Activated naive CD4-positive, alpha-beta T cell treated with Interleukin-2 at 50 U/mL for 16 hours (primary cell): ENCODE measurements at places on chromosomes 3 and 15.

DNA sequence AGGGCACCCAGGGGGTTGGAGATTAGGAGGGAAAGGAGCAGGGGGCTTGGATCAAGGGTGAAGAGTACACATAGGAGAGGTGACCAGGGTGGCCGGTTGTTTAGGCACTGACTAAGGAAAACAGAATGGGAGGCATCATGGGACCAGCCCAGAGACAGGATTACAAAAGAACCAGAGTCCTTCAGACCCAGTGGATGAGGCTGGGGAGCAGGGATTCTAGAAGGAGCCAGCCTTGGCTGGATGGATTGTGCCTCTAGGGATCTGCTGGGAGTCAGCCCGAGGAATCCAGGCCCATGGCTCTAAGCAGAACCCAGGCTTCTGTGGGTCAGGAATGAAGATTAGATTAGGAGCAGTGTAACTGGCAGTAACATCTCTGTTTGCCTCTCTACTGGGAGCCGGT lies 98.6 kb downstream of the ARNT2 start:
- DNase-seq = no peak

GRCh38 chr15:90581771-90582352 lies 52.1 kb downstream of the CRTC3 start:
- no peak for DNase-seq

GRCh38 chr3:40104441-40104840 lies 205.1 kb upstream of the EIF1B start:
- DNase-seq = no peak

- no peak for DNase-seq
Measured at GRCh38 chr15:60519218-60519617, 40.3 kb upstream of the ICE2 start.

DNA sequence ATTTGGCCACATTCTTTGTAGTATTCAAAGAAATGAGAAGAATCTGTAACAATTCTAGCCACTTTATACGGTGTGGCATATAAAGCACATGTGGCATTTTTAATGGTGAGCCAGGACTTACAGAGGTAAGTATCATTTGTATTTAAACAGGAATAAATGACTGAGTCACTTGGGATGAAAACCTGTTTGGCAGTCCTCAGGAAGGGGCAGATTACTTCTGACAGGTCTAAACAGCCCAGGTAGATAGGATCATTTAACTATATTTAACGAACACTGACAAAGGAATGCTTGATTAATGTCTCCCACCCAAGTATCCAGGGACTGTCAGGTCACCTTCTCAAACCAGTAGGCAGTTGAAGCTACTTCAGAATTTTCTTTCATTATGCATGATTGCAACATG lies 241.5 kb upstream of the SATB1 start:
- no peak for DNase-seq

- no peak for DNase-seq
Measured at GRCh38 chr15:85534031-85534430, 153.6 kb downstream of the AKAP13 start.

GRCh38 chr3:82030916-82031315 lies 269.5 kb upstream of the GBE1 start:
- no peak for DNase-seq

DNA sequence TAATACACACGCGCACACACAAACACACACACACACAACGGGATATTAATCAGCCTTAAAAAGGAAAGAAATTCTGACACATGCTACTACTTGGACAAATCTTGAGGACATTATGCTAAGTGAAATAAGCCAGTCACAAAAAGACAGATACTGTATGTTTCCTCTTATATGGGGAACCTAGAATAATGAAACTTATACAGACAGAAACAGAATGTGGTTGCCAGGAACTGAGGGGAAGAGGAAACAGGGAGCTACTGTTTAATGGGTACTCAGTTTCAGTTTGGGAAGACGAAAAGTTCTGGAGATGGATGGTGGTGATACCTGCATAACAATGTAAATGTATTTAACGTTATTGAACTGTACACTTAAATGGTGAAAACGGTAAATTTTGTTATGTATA lies 20.2 kb downstream of the ICE2 start:
- DNase-seq = no peak

- no peak for DNase-seq
Measured at GRCh38 chr3:12999147-13000140, 73.8 kb downstream of the IQSEC1 start.

DNA sequence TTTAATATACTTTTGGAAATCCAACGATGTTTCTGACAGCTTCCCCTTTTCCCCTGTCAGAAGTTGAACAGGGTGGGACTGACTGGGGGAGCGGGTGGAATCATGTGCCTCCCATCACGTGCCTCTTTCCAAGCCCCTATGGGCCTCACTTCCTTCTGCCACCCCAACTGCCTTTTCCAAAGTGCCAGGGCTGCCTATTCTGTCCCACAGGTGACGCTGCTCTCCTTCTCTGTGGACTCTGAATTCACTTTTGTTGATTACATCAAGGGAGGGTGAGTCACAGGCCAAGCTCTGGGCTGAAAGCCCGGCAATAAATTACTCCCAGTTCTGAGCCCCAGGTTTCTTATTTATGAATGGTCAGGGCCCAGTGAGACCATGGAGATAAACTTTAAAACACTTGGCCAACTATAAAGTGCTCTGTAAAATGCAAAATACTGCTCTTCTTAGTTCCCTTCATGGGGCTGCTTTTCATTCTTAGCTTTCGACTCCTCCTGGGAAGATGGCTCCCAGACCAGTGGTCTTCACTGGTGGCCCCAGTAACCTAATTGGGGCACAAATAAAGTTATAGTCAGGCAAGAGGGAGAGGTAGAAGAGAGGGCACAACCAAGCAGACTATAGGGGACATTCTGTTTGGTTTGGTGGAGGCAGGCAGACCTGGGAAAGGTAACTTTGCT lies 12.3 kb downstream of the CPNE9 start:
- DNase-seq = peak; percentile 39

DNA sequence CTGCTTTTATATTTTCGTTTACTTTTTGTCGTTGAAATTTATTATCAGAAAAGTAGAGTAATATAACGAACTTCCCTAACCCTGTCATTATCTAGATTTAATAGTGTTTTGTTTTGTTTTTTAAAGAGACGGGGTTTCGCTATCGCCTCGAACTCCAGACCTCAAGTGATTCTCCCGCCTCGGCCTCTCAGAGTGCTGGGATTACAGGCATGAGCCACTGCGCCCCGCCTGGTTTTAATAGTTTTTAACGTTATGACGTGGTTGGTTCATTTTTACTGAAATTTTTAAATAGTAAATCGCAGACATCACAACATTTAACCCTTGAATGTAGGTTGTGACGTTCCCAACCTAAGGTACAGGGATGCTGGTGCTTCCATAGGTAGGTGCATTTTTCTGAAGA lies 1.0 kb downstream of the NGRN start:
- peak; percentile 39 for DNase-seq

DNA sequence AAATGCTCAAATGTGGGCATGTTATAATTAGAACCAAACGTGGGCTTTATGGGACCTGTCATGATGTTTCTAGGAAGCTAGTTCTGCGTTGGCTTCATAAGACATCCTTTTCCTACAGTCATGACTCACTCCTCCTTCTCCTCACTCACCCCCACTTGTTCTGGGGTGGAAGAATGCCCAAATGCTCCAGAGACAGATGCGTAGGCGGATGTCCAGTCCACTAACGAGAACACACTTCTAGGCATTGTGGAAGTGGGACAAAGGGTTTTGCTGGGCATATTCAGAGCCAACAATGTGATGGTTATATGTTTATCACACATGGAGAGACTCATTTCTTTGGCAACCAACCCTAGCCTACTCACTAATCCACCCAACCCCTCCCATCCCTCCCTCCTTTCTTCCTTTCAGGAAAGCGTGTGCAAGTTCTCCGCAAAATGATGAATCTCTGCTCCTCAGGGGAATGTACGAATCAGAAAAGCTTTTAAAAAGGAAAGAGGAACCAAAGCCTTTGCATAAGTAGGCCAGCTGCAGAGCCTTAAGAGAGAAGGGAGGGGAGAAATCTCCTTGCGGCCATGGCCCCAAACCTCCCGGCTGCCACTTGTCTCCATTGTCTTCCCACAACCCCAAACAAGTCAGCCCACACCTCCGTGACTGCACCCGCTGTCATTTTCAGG lies 123.0 kb upstream of the SPRED1 start:
- DNase-seq = no peak

- no peak for DNase-seq
Measured at GRCh38 chr3:111690242-111690641, 95.1 kb upstream of the ZBED2 start.

- DNase-seq = no peak
Measured at GRCh38 chr3:128427872-128428822, 38.5 kb downstream of the DNAJB8 start.
